Activated naive CD4-positive, alpha-beta T cell (primary cell): ENCODE measurements at places on chromosomes 2 and 18.

GRCh38 chr18:46054956-46055837, 16.9 kb downstream of the PSTPIP2 start:
- no peak for DNase-seq

DNA sequence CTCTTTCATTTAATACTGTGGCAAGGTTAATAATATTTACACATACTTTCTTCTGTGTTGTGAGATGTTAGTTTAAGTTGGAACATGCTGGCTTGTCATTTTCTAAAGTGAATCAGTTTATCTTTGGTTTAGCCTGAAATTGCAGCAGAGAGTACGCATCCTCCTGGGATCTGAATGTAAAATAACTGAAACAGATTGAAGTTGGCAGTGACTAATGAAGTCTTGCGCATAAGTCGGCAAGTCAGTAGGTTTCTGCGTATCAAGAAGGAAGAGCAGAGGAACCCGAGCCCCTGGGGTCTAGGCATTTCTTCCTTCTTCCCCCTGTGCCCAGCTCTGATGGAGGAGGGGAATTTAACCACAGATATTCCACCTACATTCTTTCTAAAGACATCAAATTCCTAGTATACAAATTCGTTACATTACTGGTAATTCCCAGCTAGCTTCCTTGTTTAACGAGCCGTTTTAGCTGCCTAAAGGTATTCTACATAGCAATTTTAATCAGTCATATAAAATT, 392.1 kb upstream of the RAB12 start:
- DNase-seq = no peak

- DNase-seq = no peak
These were observed 868.1 kb upstream of the ID2 start for GRCh38 chr2:7813541-7814292.

- DNase-seq = no peak
These were observed 22.5 kb upstream of the MTA3 start for GRCh38 chr2:42545841-42546390.

- DNase-seq = no peak
These were observed 26.4 kb downstream of the HDLBP start for GRCh38 chr2:241289053-241289452.

DNA sequence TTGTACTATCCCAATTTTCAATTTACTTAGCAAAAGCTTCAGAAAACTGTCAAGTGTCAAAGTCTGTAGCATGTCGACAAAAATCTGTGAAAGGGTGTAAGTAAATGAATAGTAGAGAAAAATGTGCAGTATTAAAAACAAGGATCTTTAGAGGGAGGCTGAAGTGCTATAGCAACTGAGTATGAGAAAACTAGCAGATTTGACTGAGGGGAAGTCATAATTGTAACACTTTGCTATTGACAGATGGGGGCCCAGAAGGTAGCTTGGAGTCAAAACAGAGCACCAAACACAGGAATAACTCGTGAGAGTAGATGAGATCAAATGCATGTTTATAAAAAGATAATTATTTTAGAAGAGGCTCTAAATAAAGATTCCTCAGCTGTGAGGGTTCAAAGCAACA, 657.7 kb downstream of the TMEM182 start:
- no peak for DNase-seq

DNA sequence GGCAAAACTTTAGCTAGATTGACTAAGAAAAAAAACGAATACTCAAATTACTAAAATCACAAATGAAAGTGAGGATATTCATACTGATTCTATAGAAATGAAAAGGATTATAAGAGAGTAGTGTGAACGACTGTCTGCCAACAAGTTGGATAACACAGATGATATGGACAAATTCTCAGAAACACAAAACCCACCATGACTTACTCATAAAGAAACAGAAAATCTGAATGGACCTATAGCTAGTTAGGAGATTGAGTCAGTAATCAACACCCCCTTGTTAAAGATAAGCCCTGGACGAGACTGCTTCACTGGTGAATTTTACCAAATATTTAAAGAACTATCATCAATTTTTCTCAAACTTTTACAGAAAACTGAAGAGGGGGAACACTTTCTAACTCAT, 108.8 kb upstream of the TMEM200C start:
- no peak for DNase-seq

- no peak for DNase-seq
These were observed 539.1 kb upstream of the LRRTM4 start for GRCh38 chr2:78061301-78061700.

DNA sequence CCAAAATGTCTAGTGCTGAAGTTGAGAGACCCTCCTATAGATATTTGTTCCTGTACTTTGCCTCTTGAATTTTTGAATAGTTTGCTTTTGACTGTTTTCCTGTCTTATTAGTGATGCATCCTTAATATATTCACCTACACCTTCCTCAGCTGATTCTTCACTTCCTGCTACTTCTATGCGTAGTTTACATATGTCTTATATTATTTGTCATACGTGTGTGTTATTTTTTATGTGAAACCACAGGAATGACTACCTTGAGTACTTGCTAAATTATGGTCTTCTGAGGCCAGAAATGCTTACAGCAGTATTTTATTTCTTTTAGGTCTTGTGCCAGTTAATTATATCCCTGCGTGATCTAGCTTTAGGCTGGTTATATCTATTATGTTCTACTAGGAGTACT, 9.9 kb downstream of the UBE2E3 start:
- no peak for DNase-seq

GRCh38 chr2:54404270-54404669, 51.9 kb upstream of the SPTBN1 start:
- no peak for DNase-seq

DNA sequence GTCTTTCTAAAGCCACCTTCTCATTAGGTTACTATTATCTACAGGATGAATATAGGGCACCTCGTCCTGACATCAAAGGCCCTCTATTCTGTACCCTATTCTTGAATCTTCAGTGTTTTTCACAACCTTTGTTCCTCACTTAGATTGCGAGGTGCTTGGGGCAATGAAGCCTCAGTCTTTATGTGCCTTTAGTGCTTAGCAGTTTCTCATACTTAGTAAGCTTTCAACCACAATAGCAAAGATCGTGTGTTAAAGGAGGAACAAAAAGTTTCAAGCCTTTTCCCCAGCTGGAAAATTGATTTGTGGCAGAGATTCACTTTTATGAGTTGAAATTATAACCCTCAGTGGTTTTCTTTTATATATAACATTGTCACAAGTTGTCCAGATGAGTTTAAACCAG, 226.9 kb downstream of the MYO3B start:
- DNase-seq = no peak

DNA sequence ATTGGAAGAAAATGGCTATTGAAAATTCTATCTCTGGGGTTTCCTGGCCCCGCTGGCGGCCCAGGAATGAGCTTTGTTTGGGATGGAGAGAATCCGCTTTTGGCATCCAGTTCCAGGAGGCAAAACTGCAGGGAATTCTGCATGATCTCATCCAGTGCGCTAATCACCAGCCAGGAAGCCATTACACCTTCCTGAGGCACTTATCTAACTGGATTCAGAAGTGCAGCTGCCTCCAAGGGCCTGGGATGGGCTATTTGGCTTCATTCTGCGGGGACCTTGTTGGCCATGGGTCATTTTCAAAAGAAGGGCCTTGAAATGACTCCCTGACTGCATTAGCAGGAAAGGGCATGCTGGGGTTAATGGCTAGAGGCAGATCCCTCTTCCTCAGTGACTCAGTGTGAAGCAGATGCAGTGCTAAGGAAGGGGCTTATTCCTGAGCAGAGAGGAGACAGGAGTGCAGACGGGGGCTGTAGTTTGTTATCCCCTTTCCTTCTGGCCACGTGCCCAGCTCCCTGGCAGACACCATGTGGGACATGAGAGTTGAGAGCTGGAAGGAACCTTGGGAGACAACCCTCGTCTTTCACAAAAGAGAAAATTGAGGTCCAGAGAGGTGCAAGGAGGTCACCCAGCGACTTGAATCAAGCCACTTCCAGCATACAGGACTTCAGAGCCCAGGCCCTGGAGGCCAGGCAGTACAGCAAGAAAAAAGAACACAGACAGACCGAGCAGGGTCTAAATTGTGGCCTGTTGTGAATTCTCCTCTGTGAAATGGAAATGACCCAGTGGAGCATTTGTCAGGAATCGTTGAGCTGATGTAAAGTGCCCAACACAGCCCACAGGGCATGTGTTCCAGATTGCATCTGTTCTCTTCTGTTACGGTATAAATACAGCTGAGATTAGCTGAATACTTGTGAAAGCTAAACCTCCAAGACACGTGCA, 161.8 kb downstream of the PRKCE start:
- no peak for DNase-seq

DNA sequence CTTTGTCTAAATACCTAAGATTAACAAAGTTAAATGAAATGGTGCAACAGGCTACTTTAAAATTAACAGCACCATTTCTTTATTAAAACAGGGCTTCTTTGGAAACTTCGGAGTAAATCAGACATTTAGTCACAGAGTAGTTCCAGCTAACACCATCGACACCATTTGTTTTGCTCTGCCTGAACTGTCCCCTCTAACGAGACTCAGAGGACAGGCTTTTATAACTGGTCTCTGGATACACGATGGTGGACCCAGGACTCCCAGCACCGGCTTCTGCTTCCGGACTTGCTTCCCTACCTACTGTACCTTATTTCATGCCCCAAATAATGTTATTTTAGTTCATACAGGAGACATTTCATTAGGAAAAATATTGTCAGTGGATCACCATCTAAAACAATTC, 252.1 kb downstream of the XIRP2 start:
- DNase-seq = no peak

DNA sequence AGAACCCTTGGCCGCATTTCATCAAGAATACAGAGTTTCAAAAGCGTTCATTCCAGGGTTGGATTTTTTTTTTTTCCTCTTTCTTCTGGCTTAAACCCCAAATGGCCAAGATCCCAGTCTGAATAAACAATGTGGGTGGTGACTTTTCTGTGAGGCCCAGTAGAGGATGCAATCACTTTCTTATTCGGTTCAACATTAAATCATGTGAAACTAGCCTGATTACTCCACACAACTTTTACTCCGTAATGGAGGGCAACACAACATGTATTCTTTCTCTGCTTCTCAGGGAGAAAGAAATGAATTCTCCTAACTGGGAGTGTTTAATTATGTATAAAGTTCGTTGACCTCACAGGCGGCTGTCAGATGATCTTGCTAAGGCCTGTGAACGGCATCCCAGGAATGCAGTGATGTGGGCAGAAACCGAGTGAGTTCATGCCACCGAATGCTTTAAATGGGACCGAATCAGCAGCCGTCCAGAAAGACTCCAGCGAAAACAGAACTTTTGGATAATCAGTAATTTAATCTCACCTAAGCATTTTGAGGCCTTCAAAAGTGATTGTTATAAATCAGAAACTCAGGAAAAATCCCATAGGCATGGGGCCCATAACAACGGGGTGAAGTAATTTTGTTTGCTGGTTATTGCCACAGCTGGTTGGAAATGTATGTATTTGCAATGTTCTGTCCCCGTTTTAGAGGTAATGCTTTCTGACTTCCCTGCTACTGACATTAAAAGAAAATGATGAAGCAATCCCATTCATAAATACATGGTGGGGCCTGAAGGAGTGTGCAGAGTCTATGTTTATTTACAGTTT, 81.5 kb downstream of the BCL2 start:
- no peak for DNase-seq

GRCh38 chr18:50707855-50708469, 111.9 kb downstream of the MRO start:
- no peak for DNase-seq

DNA sequence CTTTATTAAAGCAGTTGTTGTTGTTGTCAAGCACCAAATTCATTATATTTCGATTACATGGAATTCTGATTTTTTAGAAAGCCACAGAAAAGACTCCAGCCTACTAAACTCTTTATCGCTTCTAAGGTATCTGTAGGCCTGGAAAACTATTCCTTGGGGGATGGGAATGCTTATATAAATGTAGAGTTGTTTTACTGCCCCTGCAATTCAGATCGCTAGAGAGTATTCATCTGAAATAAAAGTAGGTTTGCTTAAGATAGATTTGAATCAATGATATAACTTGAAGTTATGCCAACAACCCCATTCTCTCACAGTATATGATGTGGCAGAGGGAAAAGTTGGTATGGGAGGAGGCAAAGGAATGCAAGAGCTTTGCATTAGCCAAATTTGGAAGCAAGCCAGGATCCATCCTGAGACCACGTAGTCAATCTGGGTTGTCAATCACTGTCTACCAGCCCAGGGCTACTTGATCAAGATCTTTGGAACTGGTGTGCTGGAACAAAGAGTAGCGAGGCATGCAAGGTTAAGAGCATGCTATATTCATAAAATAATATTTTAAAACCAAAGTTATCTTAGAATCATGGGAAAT, 95.9 kb downstream of the LYPD6B start:
- no peak for DNase-seq

DNA sequence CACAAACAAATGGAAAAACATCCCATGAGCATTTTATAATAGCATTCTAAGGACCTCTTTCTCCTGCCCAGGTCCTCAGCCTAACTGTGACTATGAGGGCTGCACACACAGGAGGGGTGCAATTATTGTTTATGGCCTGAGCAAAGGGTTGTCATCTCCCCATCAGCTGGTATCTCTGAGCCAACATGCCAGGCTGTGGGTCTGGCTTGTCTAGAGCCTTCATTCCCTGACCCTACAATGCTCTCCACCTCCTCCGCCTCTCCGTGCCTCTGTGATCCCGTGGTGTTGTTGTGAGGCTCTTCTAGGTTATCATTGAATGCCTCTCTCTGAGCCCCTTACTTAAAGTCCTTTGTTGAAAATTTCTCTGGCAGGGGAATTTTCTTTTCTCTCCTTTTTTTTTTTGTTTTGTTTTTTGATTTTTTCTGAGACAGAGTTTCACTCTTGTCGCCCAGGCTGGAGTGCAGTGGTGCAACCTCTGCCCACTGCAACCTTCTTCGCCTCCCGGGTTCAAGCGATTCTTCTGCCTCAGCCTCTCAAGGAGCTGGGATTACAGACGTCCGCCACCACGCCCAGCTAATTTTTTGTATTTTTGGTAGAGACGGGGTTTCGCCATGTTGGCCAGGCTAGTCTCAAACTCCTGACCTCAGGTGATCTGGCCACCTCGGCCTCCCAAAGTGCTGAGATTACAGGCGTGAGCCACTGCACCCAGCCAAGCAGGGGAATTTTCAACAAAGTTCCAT, 126.4 kb downstream of the SMAD7 start:
- DNase-seq = no peak

DNA sequence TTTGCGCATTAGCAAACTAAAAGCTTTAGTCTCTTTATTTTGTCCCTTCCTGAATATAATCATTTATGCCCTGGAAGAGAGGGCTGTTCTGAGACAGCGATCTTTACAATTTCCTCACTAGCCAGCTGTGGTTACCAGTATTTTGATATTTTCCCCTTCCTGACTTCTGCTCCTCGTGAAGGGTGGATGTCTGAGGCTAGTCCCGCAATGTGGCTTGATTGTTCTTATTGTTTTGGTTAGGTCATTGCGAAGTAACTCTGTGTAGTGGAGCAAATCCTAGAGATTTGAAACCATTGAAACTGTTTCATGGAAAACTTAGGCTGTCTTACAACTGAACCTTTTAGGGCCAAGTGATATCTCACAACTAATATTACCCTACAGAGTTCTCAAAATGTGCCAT, 2.4 kb downstream of the MRPL33 start:
- DNase-seq = no peak

- no peak for DNase-seq
These were observed 133.1 kb upstream of the CCDC195 start for GRCh38 chr2:224849264-224849663.

DNA sequence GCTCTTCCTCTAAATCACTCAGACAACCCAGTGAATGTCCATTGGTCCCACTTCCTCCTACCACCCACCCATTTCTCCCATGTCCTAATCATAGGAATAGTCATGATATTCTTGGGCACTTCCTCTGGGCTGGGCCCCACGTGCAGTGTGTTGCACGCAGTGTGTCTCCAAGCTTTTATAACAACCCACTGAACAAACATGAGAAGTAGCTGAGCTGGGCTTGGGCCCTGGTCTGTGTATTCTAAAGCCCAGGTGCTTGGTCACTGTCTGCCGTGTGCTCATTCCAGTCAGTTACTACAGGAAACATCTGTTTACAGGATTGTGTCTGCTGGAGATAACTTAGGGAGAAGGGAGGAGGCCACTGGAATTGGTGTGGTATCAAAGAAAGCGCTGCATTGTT, 64.2 kb upstream of the THOC1 start:
- no peak for DNase-seq
